ENCODE measurements at places on chromosomes 6 and 20. TPM values are rescaled to one million over a fixed set of nuclear protein-coding genes. Genes with fewer than 3 reads are reported as not detected.
A peak's percentile ranks its signal among the peaks of the same experiment; 100 is the strongest.

DNA sequence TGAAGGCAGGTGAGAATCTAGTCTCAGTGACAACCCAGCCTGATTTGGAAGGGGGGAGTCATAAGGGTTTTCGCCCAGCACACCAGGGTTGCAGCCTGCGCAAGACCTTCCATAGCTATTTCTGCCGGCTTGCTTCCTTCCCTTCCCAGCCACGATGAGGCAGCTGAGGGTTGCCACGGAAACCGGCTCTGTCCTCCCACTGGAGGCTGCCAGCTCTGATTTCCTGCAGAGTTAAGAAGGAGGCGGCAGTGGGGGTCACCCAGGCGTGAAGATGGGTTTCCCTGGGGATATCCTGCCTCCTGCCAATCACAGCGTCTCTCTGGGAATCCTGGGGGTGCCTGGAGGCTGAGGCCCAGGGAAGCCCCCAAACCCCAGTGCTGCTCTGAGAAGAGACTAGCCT lies 23.1 kb upstream of the KCNB1 start:
- DNase-seq: peak; percentile 50

DNA sequence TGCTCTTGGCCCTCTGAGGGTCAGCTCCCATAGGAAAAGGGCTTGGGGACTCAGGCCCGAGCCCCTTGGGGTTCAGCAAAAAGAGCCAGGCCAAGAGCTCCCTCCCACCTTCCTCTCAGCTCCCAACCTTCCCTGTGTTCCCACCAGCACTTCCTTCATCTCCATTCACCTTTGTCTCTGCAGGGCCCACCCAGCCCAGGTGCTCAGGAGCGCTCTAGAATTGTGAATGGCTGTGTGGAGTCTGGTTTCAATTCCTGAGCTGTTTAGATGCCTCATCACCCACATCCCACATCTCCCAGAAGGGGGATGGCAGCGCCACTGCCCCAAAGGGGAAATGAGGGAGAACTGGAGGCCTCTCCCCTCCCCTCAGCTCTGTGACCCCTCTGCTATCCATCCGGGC lies 7.7 kb downstream of the GRM4 start:
- no peak for DNase-seq

DNA sequence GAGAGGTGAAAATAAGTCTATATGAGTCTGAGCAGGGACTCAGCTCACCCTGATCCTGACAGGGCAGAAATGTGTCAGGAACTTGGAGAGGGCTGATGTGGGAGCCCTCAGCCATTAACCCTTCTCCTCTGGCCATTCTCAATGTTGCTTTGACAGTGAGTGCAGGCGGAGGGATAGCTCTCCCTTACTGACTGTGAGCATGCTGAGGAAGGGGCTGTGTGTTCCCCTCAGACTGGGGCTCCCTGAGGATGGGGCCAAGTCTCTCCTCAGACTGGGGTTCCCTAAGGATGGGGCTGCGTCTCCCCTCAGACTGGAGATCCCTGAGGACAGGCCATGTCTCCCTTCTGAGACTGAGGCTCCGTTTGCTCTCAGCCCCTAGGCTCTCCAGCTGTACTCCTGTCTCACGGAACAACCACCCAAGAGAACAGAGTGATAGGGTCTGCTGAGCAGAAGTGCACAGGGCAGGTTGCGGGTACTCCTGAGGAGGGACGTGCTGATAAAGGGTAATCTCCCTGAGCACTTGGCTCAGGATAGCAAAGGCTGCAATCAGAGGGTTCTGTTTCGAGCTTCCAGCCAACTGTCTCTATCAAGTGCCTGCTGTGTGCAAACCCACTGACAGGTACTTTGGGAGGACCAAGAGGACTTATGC lies 141.0 kb downstream of the MRPL14 start:
- no peak for DNase-seq

Gene KHDRBS2
- total RNA-seq: not detected

Gene SOX18
- not detected for total RNA-seq

Gene HUS1B
- total RNA-seq: 0.56 TPM

GRCh38 chr20:58471193-58472164 lies 43.7 kb downstream of the APCDD1L start:
- peak; percentile 15 for DNase-seq

DNA sequence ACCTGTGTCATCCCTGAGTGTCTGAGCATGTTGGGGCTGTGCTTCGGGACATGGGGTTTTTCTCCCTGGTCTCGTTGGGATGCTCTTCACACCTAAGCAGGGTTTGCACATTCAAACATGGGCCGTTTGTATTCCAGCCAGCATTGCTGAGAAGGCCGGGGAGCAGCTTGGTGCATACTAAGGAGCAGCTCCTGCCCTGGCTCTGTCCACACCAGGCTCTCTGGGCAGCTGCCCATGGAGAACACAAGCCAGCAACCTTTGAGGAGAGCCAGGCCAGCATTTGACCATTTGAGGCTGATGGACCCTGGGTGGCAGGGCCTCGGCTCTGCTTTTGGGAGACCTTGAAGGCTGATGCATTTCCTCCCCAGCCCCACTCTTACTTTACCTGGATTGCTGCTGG lies 92.1 kb downstream of the PHACTR3 start:
- no peak for DNase-seq

- no peak for DNase-seq
Observed at GRCh38 chr20:3900187-3900604, 11.0 kb downstream of the PANK2 start.

Gene RGS19
- total RNA-seq: 7.7 TPM

Gene HLA-B
- 41.7 TPM for total RNA-seq

- DNase-seq: no peak
Observed at GRCh38 chr6:52909531-52909930, at the start of gene GSTA3. Gene GSTA3, minus strand, starts transcription at chr6:52909698. Its CDS starts 3,864 bp downstream, at chr6:52905834.

GRCh38 chr6:83108378-83108777 lies 40.9 kb downstream of the DOP1A start:
- DNase-seq: no peak

- DNase-seq: no peak
Observed at GRCh38 chr20:48875914-48876240, 45.6 kb upstream of the ARFGEF2 start.

Gene CCM2L
- not detected for total RNA-seq

Gene SFT2D1
- 31.9 TPM for total RNA-seq

DNA sequence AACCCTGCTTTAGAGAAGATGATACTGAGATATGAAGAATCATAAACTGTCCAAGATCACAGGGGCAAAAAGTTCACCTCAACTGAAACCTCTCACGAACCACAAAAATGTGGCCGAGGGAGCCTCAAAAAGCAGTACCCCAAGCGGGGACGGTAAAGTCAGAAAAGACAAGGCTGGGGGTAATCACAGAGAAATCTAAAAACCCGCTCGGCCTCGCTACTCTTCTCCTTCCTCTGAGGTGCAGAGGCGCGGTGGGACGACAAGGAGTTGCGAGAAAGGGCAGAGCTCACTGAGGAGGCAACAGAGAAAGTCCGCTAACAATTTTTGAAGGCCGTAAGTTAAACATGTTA lies 356 bp upstream of the IRAK1BP1 start:
- no peak for DNase-seq

Gene PRDM1
- 6.9 TPM for total RNA-seq
